Activated T-cell treated with anti-CD3 and anti-CD28 coated beads, Interleukin-2, amount 50 U/mL, for 24 hours (primary cell): ENCODE measurements at places on chromosomes 13 and 19.

- no peak for DNase-seq
Measured at GRCh38 chr19:47132194-47132852, 1.7 kb downstream of the SAE1 start.

DNA sequence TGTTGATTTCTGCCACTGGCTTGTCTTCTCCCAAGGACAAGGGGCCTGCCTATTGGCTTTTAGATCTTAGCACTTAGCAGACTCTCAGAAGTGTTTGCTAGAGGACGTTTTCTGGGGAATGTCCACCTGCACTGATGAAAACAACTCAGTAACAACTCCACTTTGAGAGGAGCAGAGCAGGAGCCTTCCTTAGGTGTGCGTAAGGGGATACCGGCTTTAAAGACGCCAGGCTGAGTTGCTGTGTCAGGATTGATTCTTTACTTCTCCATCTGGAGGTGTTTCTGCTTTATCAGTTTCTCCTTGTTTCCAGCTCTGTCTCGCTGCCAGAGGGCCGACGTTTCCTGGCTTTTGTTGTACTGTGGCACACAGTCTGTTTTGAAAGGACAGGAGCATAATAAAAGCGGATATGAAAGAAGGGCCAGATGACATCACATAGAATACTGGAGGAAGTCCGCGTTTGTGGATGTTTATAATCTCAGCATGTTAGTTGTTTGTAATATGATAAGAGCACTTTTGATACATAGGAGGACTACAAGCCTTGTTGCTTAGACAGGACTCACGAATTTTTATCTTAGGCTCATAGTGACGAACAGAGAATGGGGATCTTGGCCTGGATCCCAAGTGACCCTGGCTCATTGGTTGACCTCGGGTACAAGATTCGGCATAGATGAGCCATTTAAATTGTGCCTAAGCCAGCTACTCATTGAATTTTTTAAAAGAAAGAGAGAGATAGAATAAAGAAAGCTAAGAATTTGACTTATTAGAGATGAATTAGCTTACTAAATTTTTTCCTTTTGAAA, 34.6 kb downstream of the COL4A2 start:
- DNase-seq, result peak; percentile 34

DNA sequence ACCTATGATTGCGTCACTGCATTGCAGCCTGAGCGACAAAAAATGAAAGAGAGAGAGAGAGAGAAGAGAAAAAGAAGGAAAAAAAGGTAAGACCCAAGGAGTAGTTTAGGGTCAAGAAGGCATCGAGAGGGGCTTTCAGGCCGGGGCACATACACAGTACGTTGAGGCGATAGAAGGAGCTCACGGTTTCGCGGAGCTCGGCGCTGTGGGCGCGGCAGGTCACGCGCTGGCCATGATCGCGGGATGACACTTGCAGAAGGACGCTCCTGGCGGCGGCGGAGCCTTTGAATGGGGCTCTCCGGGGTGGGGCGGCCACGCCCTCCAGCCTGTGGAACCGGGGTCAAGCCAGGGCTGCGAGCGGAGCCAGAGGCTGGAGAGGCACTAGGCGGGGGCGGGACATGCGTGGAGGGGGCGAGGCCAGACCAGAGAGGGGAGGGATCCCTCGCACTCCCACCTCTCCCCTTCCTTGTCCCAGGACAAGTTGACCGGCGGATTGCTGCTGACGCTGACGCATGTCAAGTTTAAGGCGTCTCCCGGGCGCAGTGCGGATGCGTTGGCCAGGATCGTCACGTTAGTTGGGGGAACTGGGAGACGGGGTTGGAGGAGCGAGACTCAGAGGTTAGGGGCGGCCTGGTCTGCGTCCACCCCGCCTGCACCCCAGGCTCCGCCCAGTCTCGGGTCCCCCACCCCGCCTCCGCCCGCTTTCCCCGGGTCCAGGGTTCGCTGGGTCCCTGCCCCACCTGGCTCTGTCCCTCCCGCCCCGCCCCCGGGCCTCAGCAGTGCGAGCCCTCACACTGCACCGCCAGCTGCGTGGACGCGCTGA, 6.9 kb downstream of the NPHS1 start:
- DNase-seq, result no peak

DNA sequence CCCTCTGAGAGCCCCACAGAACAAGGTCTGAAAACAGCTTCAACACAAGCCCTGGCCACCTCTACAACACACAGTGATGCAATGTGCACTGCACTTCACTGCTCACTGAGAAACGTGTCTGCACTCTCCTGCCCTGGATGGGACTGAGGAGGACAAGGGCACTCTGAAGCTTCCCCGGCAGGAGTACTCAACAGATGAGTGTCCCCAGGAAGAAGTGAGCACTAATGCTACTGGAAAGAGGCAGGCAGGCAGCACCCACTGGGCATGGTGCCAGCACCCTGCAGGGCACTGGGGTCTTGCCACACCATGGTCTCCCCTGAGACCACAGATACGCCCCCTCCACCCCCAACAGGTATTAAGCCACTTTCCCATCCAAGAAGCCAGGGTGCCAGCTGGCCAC, 17.7 kb upstream of the SLC35E1 start:
- DNase-seq, result no peak

DNA sequence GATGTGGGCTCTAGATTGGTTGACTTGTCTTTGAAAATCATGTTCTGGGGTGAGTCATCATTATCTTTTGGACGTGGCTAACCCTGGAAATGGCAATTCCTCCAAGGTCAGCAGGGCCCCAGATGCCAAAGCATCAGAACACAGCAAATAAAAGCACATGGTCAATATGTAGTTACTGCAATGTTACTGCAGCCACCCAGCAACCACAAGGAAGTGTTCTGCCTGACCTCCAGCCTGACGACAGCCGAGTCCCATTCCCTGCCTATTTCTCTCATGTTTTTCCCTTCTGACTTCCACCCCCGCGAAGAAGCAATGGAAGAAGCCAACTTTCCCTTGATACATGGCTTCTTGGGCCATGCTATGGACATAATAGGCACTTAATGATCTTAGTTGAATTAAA, 577.9 kb downstream of the IRS2 start:
- DNase-seq, result no peak

DNA sequence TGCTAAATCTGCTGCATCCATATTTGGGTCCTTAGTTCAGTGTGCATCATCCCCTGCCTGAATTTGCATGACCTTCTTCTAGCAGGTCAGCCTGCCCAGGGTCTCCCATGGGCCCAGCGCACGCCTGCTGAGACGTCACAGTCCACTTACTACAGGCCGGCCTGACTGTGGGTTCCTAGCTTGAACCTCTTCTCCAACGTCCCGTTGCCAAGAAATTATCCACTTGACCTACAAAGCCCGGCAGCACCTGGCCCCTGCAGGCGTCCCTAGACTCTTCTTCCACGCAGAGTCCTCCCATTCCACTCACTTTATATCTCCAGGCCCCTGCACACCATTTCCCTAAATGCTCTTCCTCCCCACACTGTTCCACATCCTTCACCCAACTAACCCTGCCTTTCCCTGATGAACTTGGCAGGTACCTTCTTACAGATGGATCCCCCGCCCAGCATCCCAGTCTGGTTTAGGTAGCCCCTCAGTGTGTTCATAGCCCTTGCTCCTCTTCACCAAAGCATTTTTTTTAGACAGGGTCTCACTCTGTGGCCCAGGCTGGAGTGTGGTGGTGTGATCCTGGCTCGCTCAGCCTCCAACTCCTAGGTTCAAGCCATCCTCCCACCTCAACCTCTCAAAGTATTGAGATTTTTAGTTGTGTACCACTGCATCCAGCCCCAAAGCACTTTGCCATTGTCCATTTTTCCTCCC, 155.0 kb upstream of the SOX1 start:
- no peak for DNase-seq

DNA sequence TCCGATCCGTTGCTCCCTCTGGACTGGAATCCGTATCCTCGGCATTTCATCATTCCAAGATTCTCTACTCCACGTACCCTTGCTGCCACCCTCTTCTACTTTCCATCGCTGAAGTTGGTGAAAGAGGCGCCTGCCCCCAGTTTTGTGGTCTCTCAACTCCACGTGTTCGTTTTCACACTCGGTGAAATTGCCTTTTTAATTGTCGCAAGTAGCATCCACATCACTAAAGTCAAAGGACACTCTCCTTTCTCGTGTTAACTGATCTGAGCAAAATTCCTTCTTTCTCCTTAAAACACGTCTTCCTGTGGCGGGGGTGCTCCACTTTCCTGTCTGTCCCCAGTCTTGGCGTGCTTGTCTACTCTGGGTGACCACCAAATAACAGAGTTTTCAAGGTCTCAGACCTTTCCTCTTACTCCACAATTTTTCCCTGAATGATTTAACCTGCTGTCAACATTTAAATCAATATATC, 1.1 kb upstream of the TMTC4 start:
- DNase-seq, result no peak

- no peak for DNase-seq
Measured at GRCh38 chr19:9969688-9969975, 33.3 kb upstream of the OLFM2 start.

- DNase-seq, result no peak
Measured at GRCh38 chr13:106762708-106763107, 194.8 kb upstream of the ARGLU1 start.

GRCh38 chr13:43333176-43333575, 309.8 kb downstream of the DNAJC15 start:
- DNase-seq, result no peak

DNA sequence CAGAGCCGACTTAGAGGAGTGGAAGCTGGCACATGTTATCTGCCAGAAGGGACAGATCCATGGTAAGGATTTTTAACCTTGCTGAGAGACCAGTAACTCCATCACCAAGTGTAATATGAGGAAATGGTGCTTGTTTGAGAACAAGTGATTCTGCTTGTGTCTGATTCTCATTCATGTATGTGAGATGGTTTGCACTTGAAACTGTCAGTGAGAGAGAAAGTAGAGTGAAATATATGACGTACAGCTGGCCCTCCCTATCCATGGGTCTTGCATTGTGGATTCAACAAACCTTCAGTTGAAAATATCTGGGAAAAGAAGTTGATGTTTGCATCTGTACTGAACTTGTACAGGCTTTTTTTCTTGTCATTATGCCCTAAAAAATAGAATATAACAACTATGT, 2.0 kb upstream of the ZNF461 start:
- DNase-seq, result no peak

DNA sequence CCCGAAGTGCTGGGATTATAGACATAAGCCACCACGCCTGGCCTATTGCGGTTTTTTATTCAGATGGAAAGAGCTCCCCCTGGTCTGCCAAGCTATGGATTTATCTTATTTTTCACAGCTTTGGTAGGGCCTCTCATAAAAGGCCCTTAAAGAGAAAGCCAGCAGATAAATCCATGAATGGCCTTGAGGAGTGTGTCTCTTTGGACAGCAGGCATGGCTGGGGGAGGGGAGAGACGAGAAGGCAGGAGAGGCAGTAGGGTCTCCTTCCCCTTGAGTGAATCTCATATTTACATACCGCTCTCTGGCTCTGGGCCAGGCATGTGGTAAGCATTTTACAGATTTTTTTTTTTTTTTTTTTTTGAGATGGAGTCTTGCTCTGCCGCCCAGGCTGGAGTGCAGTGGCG, 25.2 kb downstream of the MARK4 start:
- DNase-seq, result no peak

DNA sequence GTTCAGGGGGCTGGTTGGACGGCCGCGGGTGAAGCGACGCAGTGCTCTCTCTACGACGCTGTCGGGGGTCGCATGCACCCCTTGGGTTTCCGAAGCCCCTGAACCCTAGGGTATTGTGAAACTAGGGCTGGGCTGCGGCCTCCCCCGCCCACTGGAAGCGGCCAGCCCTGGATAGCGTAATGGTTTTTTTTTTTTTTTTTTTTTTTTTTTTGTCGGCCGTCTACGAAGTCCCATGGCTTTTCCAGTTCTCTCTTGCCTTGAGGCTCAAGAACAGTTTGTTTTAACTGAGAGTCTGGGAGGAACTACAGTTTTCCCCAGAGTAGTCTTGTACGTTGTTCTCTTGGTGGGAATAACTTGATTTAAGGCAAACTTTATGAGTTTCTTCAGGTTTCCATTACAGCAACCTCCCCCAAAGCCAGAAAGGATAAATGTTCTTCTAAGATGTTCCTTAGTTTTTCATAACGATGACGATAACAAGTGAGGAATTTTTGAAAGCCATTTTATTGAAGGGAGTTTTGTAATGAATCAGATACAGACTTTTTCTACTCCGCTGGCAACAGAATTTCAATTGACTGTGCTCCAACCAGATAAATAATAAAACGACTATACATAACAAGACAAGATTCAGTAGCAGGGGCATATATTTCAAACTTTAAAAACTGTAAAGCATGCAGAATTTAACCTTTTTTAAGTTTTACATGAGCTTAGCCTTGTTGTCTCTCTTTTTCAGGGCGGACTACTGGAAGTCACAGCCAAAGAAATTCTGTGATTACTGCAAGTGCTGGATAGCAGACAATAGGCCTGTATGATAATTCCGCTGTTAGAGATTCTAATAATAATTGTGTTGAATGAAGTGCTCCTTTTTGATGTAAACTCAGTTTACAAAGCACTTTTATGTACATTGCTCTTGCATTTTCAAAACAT, 867 bp downstream of the WBP4 start:
- no peak for DNase-seq

- no peak for DNase-seq
Measured at GRCh38 chr13:104961246-104961645, 1574.2 kb downstream of the EFNB2 start.

- DNase-seq, result no peak
Measured at GRCh38 chr19:48246101-48246500, 9.6 kb downstream of the CARD8 start.

GRCh38 chr13:102838273-102838672, 7.6 kb upstream of the ERCC5 start:
- no peak for DNase-seq

DNA sequence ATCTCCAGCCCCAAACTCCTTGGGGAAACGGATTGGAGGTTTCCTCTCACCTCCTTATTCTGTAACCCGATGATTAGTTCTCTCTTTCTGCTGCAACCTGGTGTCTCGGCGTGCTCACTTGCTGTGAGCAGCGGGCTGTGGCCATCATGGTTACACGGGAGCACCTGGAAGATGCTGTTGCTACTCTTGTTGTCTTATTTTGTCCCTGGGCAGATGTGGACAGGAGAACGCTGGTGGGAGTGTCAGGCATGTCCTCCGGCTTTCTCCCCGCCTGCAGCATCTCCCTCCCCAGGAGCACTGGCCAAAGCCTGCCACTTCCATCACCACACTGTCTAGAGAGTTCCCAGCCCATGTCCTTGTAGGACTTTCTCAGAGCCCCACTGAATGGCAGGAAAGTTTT, 211.8 kb upstream of the ZNF536 start:
- DNase-seq, result no peak

- DNase-seq, result peak; percentile 79
Measured at GRCh38 chr19:38049105-38049649, 142.2 kb downstream of the SIPA1L3 start.

DNA sequence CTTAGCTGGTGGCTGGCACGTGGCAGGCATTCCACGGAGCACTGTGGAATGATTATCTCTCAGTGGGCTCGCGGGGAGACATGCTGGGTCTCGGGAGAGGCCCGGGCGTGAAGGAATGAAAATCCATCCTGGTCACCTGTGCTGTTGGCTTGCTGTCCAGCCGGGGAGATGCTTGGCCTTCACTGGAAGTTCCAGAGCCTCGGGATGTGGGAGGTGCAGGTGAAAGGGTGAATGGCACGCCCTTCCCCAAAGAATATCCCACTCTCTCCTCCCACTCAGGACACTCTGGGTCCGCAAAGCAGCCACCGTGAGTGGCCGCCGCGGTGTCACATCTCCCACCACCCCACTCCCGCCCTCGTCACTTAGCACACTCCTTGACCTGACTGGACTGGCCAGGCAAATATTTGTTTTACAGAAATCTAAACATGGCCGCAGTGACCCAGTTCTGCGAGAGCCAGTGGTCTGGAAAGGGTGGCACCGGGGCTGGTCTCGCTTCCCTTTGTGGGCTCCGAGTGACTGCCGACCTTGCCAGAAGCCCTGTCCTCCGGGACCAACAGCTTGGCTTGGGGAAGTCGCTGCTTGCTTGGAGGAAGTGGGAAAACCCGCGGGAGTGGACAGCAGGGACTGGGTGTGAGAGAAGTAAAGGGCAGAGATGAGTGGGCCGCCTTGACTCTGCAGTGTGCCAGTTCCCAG, 8.0 kb downstream of the DPP9 start:
- DNase-seq, result no peak
